HCEC 1CT (cell line): ENCODE measurements at places on chromosomes 7 and 10.

DNA sequence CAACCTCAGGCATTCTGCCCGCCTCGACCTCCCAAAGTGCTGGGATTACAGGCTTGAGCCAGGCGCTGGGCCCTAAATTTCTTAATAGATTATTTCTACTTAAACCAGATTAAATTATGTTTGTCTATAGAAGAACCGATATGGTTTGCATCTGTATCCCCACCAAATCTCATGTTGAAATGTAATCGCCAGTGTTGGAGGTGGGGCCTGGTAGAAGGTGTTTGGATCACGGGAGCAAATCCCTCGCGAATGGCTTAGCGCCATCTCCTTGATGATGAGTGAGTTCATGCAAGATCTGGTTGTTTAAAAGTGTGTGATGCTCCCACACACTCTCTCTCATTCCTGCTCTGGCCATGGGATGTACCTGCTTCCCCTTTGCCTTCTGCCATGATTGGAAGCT is 109.3 kb upstream of the NANOS1 start:
- DNase-seq: no peak

DNA sequence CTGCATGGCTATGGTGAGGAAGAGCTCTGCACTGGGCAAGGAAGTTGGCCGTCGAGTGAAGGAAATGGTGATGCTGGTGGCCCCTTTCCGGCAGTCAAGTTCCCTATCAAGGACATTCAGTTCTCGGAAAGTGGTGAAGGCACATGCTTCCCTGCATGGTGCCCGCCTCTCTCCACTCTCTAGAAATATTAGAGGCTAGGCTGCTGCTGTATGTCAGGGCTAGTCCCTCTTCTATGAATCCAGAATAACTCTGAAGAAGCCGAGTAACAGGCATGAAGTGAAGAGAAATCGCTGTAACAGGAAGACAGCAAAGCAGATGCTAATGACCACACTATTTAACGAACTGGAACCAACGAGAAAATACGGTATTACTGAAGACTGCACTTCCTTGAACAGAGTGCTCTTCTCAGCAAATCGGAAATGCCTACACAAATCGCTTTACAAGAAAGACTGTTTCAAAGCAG is 5.4 kb downstream of the IDI1 start:
- DNase-seq: no peak

DNA sequence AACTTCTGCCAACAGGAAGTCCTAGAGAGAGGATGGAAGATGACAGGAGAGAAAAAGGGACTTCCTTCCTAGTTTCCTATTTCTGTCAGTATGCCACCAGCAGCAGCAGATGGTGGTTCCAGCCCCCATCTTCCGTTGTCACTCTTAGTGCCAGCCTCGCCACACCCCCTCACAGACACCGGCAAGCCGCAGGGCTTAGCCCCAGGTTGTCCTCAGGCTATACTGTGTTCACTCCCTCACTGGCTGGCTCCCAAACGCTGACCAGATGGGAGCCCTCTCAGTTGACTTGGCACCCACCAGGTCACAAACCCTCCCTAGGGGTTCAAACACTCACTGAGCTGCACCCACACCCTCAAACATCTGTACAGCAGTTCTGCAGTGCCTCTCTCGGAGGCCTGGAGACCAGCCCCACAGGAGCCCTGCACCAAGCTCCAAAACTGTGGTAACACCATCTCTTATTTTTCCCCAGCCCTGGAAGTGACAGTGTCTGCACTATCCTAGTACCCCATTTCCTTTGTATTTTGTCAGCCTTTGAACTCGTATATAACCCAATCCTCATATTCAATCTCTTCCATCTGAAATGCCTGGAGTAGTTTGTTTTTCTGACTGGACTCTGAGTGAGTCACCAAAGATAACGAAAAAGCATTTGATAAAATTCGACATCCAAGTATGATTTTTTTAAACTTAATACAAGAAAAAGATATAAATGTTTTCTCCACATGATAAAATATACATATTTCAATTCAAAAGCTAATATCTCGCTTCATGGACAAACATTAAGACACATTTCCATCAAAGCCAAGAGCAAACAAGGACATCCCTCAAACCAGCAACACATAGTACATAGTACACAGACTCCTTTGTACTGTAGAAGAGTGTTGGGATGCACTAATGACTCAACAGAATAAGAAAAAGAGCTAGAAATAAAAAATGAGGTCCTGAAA is 34.5 kb downstream of the SMURF1 start:
- peak; percentile 15 for DNase-seq

- DNase-seq: no peak
Observed at GRCh38 chr7:142468871-142469665, 211.2 kb upstream of the PRSS58 start.

DNA sequence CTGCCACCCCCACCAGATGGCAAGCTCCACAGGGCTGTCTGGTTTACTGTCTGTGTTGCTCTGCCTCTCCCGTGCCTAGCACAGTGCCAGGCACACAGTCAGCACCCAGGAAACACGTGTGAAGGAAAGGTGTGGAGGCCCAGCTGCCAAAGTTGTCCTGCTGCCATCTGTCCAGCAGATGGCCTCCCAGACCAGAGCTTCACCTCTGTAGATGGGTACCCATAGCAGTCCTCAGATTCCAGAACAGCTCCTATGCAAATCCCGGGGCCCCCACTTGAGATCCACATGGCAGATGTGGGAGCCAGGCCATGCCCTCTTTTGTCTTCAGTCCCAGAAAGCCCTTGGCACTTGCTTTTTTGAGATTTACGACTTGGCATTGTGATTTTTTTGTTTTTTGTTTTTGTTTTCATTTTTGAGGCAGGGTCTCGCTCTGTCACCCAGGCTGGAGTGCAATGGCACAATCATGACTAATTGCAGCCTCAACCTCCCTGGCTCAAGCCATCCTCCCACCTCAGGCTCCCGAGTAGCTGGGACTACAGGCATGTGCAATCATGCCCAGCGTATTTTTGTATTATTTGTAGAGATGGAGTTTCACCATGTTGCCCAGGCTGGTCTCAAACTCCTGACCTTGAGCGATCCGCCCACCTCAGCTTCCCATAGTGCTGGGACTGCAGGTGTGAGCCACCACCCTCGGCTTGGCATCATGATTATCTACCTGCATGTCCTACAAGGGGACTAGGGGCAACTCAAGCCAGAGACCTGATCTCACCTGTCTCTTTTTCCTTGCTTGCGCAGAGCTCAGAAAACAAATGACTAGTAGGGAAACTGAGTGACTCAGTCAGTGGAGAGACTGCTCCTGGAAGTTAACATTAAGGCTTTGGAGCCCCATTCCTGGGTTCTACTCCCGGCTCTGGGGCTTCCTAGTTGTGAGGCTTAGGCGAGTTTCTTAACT is 16.9 kb upstream of the PALD1 start:
- DNase-seq: peak; percentile 39

- no peak for DNase-seq
Observed at GRCh38 chr7:40733578-40733977, 598.8 kb downstream of the SUGCT start.

DNA sequence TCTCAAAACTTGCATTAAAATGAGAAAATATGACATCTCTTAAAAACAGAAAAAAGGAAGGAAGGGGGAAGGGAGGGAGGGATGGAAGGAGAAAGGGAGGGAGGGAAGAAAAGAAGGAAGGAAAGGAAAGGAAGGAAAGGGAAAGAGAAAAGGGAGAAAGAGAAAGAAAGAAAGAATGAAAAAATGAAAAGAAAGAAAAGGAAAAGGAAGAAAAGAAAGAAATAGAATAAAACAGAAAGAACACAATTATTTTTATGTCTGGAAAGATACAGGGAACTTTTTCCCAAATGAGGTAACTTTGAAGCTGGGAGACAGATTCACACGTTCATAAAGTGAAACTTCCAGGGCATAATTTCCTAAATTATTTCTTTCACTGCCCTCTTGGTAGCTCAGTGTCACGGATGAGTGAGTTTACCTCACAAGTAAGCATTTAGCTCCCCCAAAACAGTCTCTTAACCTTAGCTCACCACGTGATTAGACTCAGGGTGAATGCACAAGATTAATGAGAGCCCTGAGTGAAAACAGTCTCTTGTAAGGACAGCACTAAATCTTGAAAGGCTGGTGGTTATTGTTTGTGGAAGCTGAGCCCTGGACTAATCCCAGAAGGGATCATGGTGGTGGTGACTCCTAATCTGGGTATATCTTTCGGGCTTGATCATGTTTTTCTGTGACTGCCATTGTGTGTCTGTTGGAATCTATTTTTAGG is 74.1 kb upstream of the HDAC9 start:
- DNase-seq: no peak

DNA sequence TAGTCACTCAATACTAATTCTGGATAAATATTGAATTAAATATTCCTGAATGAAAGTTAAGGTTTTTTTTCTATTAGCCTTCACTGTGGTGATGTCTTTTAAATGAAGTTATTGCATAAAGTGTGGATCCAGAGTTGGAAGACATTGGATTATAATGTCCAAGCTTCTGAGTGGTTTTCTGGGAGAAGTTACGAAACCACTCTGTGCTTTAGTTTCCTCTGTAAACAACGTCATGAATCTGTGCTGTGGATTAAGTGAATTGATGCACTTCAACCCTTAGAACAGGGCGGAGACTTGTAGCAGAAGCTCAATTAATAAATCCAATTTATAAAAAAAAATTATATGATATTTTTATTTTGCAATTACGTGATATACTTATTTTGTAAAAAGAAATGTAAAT is 271.7 kb downstream of the BICC1 start:
- peak; percentile 28 for DNase-seq

DNA sequence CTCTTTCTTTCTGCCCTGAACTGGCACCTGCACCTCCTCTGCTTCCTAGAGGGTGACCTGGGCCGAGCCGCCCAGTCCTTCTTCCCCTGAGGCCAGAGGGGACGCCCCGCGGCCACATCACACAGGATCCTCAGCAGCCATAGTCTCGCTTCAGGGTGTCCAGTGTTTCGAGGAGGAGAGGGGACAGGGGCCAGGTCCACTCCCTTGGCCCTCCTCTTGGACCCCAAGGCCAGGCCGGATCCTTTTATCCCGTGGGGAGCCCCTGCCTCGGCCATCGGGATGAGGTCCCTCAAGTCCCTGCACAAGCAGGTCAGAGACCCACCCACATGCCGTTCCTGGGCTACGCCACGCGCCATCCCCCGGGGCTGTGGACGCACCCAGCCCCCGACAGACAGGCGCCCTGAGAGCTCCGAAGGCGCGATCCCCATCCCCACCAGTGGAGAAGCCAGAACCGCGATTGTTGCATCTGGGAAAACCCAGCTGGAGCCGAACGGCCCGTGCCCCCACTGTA is 3.6 kb downstream of the BHLHA15 start:
- DNase-seq: no peak

- DNase-seq: no peak
Observed at GRCh38 chr10:1538121-1538520, 199.2 kb downstream of the ADARB2 start.

- DNase-seq: no peak
Observed at GRCh38 chr10:89037096-89037495, 46.5 kb downstream of the FAS start.

- DNase-seq: peak; percentile 80
Observed at GRCh38 chr10:52216852-52217251, 97.2 kb upstream of the DKK1 start.

GRCh38 chr7:159020987-159021386 is 123.7 kb downstream of the VIPR2 start:
- DNase-seq: no peak
